Activated naive CD4-positive, alpha-beta T cell treated with anti-CD3 and anti-CD28 coated beads, Interleukin-2, amount 50 U/mL, for 72 hours (primary cell): ENCODE measurements at places on chromosomes 11 and 22. TPM values are rescaled to one million over a fixed set of nuclear protein-coding genes. Genes with fewer than 3 reads are reported as not detected.

The SEZ6L gene
- total RNA-seq = not detected

The CASP5 gene
- total RNA-seq = not detected

The NPTXR gene
- total RNA-seq = 1.1 TPM

GRCh38 chr22:40026641-40027040, 31.9 kb downstream of the FAM83F start:
- no peak for DNase-seq

DNA sequence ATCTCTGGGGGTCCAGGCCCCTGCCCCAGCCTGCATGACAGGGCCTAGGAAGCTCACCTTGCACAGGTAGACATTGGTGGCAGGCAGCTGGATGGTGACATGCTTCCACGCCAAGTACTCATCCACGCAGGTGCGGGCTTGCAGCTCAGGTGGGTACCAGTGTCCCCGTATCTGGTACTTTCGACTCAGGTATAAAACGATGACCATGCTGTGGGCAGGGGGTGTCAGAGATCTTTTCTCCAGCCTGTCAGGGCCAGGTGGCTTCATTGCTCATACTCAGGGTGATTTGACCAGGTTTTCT, 1.6 kb upstream of the GSTT4 start:
- DNase-seq = no peak

The CDON gene
- 2.8 TPM for total RNA-seq

DNA sequence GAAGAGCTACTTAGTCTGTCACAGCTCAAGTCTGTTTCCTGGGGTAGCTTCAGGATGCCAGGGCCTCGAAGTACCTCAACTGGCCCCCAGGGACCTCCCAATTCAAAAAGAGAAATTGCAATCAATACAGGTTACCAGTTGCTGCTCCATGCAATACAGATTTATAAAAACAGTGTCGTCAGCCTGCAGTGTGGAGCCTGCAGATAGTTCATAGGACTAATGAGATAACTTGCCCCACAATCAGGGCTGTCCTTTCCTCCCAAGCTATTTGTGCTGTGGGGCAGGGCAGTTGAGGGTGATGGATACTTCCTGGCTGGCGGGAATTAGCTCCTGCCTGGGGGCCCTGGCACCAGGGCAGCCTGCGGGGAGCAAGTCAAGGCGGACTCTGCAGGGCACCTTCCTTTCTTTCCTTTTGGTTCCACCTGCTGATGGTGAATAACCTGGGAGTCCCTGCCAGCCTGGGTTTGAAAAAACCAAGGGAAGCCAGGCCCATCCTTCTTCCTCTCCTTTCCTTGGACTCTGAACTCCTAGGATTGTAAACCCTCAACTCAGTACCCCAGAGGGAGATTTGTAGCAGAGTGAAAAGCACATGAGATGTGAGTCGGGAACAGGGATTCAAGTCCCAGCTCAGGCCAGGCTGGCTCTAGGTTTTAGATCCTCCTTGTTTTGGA, 216.6 kb downstream of the CEP164 start:
- DNase-seq = no peak

GRCh38 chr22:50454556-50455075, 20.2 kb downstream of the SBF1 start:
- no peak for DNase-seq

GRCh38 chr22:22487869-22488597, 20.5 kb downstream of the ZNF280B start:
- DNase-seq = no peak

- no peak for DNase-seq
Observed at GRCh38 chr11:67261640-67261945, 4.7 kb upstream of the GRK2 start.

The LDHAL6A gene
- total RNA-seq = not detected

DNA sequence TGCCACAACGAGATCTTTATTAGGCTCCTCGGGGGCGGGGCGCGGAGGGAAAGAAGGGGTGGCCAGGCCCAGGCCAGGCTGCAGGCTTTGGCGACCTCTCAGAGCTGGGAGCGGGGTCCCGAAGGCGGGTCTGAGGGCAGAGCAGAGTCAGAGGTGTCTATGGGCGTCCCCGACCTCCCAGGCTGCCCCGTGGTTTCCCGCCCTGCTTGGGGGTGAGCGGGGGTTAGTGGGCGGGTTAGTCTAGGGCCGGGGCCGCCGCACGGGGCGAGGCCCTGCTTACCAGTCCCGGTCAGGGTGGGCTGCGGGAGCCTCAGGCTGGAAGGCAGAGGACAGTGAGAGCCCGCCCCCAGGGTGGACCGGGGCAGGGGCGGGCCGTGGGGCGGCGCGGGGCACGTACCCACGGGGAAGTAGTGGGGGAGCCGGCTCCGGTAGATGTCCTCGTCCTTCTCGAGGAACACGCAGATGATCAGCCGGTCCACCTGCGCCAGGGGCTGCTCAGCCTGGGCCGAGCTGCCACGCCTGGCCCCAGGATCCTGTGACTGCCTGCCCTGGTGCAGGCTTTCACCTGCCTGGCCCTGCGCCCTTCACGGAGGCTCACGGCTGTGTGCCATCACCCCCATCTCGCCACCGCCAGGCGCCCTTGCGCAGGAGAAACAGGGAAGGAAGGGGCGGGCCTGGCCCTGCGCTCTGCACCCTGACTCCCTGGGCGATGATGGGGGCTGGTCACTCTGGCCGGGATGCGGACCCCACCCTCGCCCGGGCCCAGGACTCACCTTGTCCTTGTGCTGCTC, 12.5 kb downstream of the OTUB1 start:
- peak; percentile 33 for DNase-seq

The MPPED2 gene
- total RNA-seq = 0.54 TPM

The GRM5 gene
- total RNA-seq = not detected

The KRTAP5-7 gene
- not detected for total RNA-seq

GRCh38 chr11:131924001-131924400, 553.6 kb downstream of the NTM start:
- no peak for DNase-seq

The FGF19 gene
- total RNA-seq = not detected

- no peak for DNase-seq
Observed at GRCh38 chr11:36380296-36381014, 84.4 kb downstream of the PRR5L start.

- DNase-seq = peak; percentile 61
Observed at GRCh38 chr22:36332623-36333332, 55.0 kb downstream of the MYH9 start.

GRCh38 chr11:15591112-15591537, 476.4 kb downstream of the INSC start:
- DNase-seq = no peak

GRCh38 chr11:128777369-128778011, 83.6 kb downstream of the FLI1 start:
- no peak for DNase-seq

The CEP126 gene
- 1.5 TPM for total RNA-seq

GRCh38 chr22:24208012-24208749, 26.9 kb downstream of the SUSD2 start:
- no peak for DNase-seq
